ENCODE measurements at places on chromosomes 5 and 9. TPM values are rescaled to one million over a fixed set of nuclear protein-coding genes. Genes with fewer than 3 reads are reported as not detected.

The DMRT3 gene
- total RNA-seq: not detected

The PCDHA4 gene
- total RNA-seq: 3.1 TPM

The C5orf52 gene
- not detected for total RNA-seq

The DUSP1 gene
- total RNA-seq: 79.9 TPM

DNA sequence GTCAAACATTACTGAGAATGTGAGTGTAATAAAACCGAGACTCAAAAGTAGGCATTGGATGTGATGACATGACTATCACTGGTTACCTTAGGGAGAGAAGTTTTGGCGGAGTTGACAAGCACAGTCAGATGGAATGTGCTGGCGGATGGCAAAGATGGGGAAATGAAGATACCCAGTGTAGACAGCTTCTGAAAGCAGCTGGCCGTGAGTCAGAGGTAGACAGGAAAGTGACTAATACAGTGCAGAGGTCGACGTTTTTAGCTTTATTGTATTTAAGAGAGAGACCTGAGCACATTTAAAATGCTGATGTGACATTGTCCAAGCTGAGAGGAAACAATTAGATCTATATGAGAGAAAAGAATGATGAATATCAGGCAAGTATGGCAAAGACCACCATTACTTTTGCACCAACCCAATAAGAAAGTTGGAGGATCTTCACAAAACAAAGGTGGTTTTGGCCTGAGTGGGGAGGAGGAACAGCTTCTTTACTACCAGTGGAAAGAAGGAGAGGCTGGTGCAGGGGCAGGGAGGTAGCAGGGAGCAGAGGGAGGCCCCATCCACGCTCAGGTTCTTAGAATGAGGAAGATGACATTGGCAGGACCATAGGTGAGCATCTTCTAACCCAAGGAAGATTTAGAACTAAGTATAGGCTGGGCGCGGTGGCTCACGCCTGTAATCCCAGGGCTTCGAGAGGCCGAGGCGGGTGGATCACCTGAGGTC is 36.7 kb upstream of the KCNIP1 start:
- DNase-seq: peak; percentile 39

- DNase-seq: no peak
These were observed 20.3 kb upstream of the GRAMD2B start for GRCh38 chr5:126402621-126403555.

DNA sequence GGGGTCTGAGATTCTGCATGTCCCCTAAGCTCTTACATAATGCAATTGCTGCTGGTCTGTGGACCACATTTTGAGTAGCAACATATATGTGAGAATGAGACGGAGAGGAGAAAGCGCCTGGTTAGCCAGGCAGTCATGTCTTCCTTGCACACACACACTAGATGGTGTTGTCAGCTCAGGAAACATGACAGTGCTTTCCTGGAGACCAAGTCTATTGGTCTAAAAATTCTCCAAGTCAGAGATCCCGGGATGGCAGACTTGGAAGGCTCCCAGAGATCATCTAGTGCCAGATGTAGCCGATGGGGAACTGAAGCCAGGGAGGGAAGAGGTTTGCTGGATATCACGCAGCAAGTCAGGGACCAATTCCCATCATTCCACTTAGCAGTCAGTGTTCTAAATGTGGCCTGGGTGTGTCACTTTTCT is 53.4 kb downstream of the GALNT12 start:
- DNase-seq: peak; percentile 12

DNA sequence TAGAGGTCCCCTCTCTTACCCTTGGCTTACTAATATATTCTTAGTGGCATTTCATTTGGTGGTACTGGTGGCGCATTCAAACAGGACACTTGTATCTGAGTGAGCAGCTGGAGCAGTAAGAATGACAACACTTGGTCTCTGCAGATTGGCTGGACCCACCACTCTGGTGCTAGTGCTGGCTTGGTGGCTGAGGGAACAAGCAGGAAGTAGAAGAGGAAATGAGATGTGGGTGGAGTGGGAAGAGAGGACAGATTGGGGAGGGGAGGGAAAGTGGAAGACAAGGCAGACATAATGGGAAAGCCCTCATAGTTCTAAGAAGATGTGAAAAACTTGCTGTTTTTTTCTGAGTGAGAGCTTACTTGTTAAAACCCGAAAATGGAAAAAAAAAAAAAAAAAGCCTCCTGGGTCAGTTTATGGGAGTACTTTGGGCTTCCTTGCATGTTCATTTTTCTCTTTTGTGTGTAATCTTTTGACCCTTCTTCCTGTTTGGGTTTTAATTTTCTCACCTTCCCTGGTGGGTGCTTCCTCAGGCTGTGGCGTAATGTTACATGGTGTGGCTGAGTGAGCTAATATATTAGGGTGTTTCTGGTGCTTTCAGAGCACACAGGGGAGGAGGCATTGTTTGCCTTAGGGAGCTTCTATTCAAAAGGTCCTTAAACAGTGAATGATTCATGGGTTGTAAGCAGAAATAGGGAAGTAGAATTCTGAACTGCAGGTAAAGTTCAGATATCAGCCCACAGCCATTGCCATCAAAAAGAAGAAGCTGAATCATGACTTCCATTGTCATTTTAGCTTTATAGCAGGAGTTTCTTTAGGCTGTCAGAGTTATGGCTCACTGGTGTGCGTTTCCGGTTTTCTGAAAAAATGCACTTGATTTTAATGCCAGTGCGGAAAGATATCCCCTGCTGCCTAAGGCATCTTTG is 52.3 kb downstream of the TLE4 start:
- DNase-seq: no peak

DNA sequence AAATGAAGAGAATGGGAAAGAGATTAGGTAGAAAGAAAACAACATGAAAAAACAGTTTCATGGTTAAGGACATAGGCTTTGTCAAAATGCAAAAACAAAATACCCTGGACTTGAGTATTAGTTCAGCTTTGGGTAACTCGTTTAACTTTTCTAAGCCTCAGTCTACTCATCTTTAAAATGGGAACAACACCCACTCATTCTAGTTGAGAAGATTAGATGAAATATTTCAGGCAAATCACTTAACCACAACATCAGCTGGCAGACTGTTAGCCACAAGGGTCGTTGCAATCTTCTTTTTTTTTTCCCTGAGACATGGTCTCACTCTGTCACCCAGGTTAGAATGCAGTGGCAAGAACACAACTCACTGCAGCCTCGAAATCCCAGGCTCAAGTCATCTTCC is 185.6 kb downstream of the DCP2 start:
- DNase-seq: no peak
